Activated CD4-positive, alpha-beta T cell treated with anti-CD3 and anti-CD28 coated beads, Interleukin-2, amount 10 ng/mL, durations not matched to agents 24 days and 14 days (primary cell): ENCODE measurements at places on chromosomes 1 and 21.

- H3K36me3 ChIP-seq, result no peaks in the 10 kb centered on the region
- H3K4me1 ChIP-seq, result peaks cover 2% of the 10 kb centered on the region
- peaks cover 16% of the 10 kb centered on the region for H3K27me3 ChIP-seq
- no peak for DNase-seq
- H3K4me3 ChIP-seq, result no peak overlapping the region
Observed at GRCh38 chr1:11639372-11639771, 14.9 kb downstream of the FBXO2 start.

DNA sequence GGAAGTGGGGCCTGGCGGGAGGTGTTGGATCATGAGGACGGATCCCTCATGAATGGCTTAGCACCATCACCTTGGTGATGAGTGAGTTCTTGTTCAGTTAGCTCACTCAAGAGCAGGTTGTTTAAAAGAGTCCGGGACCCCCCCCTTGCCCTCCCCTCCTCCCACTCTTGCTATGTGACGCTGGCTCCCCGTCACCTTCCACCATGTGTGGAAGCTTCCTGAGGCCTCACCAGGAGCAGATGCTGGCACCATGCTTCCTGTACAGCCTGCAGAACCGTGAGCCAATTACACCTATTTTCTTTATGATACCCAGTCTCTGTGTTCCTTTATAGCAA is 3.0 kb upstream of the SLC19A1 start:
- no peak overlapping the region for H3K27ac ChIP-seq
- H3K4me1 ChIP-seq, result peaks cover 20% of the 10 kb centered on the region
- peaks cover 8% of the 10 kb centered on the region for H3K36me3 ChIP-seq
- no peaks in the 10 kb centered on the region for H3K27me3 ChIP-seq

DNA sequence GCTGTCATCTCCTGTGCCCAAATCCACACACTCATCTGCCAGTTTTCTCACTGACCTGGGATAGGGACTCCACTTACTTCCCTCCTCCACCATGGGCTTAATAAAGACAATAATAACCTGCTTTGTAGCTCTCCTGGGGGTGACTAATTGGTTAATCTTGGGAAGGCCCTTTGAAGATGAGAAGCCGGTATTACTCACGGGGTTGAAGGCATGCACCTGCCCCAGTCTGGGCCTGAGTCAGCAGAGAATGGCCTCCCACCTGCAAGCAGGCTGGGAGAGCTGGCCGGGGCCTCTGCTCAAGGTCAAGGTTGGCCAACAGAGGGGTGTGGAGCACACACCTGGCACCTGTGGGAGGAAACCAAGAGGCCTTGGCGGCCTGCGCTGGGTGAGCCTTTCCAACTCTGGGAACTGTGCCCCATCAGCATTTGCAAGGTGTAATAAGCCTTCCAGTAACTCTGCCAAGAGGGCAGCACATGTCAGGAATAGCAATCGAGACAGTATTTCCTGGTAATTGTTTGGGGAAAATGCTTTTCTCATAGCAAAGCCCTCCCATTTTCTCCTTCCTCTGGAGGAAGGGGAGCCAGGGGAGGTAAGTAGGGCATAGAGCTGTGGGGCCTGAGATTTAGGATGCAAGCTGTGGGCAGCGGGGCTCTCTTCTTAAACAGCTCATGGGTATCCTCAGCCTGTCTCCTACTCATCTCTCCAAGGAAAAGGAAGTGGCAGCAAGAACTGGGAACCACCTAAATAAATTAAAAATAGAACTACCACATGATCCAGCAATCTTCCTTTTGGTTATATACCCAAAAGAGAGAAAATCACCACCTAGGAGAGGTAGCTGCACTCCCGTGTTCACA is 49.0 kb downstream of the TOMM20 start:
- no peak for DNase-seq
- H3K27me3 ChIP-seq, result no peaks in the 10 kb centered on the region
- peaks cover 37% of the 10 kb centered on the region for H3K4me1 ChIP-seq
- H3K36me3 ChIP-seq, result peaks cover 2% of the 10 kb centered on the region
- H3K4me3 ChIP-seq, result peak overlapping the region; percentile 2

- no peak overlapping the region for H3K27ac ChIP-seq
- peak overlapping the region; percentile 84 for H3K4me3 ChIP-seq
- H3K36me3 ChIP-seq, result peaks cover 2% of the 10 kb centered on the region
- H3K27me3 ChIP-seq, result peaks cover 36% of the 10 kb centered on the region
- peaks cover 13% of the 10 kb centered on the region for H3K4me1 ChIP-seq
Observed at GRCh38 chr21:33642896-33643657, 776 bp downstream of the ITSN1 start.

DNA sequence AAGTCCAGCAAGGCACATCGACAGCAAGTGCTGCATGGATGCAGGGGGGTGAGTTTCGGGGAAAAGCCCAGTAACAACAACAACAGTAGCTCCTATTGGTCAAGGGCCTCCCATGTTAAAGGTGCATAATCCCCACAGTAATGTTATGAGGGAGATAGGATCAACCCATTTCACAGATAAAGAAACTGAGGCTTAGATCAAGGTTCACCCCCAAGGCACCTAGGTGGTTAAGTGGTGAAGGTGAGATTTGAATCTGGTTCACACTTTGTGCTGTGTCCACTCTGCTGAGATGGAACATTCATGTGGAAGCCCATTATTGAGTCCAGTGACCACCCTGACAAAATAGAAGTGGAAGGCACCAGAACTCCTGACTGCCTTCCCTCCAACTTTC is 24.9 kb downstream of the PHGDH start:
- peaks cover 28% of the 10 kb centered on the region for H3K36me3 ChIP-seq

GRCh38 chr1:16298653-16299052 is 53.6 kb downstream of the FBXO42 start:
- no peak for DNase-seq
- no peaks in the 10 kb centered on the region for H3K27me3 ChIP-seq
- no peaks in the 10 kb centered on the region for H3K4me1 ChIP-seq
- H3K4me3 ChIP-seq, result no peak overlapping the region
- H3K27ac ChIP-seq, result no peak overlapping the region
